BJ (cell line): ENCODE measurements at places on chromosomes 12 and 14. TPM values are rescaled to one million over a fixed set of nuclear protein-coding genes. Genes with fewer than 3 reads are reported as not detected.

Gene SPIC
- polyA plus RNA-seq = not detected in 2 replicates

Gene TMEM229B
- 0.25 and 0.37 TPM in 2 replicates for polyA plus RNA-seq

Gene SERPINA12
- polyA plus RNA-seq = not detected in 2 replicates

Gene LTA4H
- polyA plus RNA-seq = 35.1 and 60.7 TPM in 2 replicates

Gene DNM1L
- 27.4 and 54.4 TPM in 2 replicates for polyA plus RNA-seq

Gene PPP1R36
- 0.65 and 0.67 TPM in 2 replicates for polyA plus RNA-seq

Gene TAS2R7
- polyA plus RNA-seq = not detected in 2 replicates

Gene GNB3
- 3.3 and 5.3 TPM in 2 replicates for polyA plus RNA-seq

Gene AKAP6
- 18.5 and 22.9 TPM in 2 replicates for polyA plus RNA-seq

Gene ZFHX2
- 0.28 and 0.32 TPM in 2 replicates for polyA plus RNA-seq

Gene RPL6
- 1,566 and 1,961 TPM in 2 replicates for polyA plus RNA-seq
